ENCODE measurements at places on chromosomes 7 and 10.

DNA sequence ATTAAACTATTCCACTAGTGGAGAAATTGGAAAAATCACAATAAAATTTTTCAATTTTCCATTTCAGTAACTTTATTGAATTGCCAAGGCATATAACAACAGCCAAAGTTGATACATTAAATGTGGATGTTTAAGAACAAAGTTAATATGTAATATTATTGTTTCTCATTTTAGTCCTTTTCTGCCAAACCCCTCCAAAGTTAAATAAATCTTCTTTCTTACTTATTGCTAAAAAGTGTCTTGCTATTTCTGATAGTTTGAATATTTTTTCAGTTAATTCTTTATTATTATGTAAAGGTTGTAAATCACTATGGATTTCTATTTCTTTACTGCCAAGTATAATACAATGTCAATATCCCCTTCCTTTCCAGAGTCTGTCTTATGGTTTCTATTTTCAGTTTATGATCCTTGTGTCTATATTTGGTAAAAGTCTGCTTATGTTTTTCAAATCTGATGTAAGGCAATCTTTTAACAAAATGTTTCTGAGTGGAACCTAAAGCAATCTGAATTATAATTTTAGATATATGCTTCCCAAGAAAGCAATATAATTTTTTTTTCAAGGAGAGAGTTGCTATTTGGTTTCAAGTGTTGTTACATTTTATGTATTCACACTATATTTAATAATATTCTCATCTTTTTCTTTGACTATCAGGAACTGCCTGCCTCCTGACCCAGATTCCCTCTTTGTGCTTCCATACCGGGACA is 80.3 kb upstream of the RHOBTB1 start:
- DNase-seq: no peak

DNA sequence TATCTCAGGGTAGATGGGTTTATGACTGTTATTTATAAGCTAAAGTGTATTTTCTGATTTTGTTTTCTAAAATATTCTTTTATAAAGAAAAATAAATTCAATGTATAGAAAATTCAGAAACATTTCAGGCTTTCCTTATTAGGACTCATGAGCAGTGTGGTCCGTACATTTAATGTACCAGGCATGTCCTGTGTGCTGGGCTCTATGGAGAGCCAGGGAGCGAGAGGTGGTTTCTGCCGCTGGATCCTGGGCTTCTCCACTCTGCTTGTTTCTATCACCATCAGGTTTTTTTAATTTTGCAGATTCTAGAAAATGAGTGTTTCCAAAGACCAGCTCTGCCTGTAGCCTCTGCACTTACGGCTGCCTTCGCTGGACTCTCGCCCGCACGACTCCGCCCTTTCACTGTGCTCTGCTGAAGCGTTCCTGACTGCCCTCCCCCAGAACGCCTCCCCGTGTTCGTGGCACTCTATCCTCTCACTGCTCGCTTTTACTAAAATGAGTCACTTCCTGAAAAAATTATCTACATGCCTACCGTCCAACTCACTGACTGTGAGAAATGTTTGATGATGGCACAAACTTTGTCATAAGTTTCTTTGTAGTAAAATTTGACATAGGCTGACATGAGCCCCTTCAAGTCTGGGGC is 188.5 kb downstream of the ZMYND11 start:
- DNase-seq: peak; percentile 52

- DNase-seq: no peak
Observed at GRCh38 chr7:100880645-100881044, 5.7 kb downstream of the SRRT start.

DNA sequence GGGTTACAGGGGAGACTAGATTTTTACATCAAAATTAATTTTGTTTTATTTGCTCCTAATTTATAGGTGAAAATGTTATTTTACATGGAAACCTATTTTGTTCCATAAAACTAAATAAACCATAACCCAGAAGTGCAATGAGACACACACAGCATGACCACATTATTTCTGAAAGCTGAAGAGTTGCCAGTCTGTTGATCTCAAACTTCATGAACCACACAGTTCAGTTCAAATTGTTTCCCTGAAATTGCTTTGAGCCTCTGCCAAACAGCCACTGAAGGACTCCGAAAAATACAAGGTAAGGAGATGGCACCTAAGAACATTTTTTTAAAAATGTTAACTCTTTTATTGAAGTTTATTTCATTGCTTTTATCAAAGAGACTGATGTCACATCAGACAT is 25.0 kb upstream of the ITGB8 start:
- DNase-seq: no peak

DNA sequence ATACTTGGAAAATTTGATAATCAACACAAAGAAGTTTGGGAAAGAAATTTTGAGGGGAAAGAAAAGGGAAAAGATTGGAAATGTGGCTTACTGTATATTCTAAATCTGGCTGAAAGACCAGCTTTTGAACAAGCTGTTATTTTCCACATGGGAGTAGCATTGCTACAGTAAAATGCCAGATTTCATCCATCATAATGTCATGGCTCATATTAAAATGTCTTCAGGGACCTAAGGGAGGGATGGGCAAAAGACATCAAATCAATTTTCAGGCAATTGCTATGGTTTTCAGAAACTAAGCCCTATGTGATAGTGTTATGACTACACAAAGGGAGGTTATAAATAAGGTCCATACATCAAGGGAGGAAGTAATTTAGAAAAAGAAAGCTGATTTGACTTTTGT is 1116.9 kb upstream of the CELF2 start:
- no peak for DNase-seq

- DNase-seq: no peak
Observed at GRCh38 chr10:114629083-114629823, 28.8 kb downstream of the ABLIM1 start.

GRCh38 chr7:28955718-28956607 is 2.2 kb downstream of the TRIL start:
- peak; percentile 18 for DNase-seq

DNA sequence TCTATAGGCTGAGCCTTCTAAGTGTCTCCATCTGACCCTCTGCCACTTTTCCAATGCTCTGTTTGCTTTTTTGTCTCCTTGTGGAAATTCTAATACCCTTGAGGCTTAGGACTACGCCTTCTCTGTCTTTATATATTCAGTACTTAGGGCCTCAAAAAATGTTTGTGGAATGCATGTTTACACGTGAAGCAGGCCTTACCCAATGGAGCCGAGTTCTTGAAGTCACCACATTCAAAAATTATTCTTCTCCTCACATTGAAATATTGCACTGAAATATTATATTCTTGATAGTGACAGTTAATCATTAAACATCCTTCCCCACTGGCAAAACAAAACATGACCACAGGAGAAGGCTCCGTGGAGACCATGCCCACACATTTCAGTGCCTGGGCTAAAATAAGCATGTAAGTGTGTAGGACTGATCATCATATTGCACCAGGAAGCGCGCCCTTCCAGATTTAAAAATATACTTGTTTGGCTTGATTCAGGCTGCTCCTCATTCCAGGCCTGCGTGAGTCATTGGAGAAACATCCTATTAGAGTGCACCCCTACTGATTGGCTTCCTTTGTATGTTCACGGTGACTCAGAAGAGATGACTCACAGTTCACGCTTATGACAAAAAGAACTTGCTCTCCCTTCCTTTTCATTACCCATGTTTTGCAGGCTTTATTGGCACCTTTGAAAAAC is 307.4 kb upstream of the AOAH start:
- no peak for DNase-seq

- DNase-seq: peak; percentile 54
Observed at GRCh38 chr7:111138193-111138569, 47.3 kb downstream of the LRRN3 start.

GRCh38 chr7:108018668-108019067 is 15.7 kb upstream of the LAMB1 start:
- DNase-seq: no peak

DNA sequence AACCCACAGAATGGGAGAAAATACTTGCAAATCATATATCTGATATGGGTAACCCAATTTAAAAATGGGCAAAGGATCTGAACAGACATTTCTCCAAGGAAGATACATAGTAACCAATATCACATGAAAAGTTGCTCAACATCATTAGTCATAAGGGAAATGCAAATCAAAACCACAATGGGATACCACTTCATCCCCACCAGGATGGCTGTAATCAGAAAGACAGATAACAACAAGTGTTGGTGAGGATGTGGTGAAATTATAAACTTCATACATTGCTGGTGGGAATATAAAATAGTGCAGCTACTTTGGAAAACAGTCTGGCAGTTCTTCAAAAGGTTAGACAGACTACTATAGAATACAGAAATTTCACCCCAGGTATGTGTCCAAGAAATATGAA is 19.3 kb downstream of the AOC1 start:
- no peak for DNase-seq

Data from CD4-positive, alpha-beta T cell treated with Interleukin-12 subunit alpha and Interleukin-12 subunit beta, for 1 hour (primary cell).